ENCODE measurements at places on chromosomes 16 and 17.

DNA sequence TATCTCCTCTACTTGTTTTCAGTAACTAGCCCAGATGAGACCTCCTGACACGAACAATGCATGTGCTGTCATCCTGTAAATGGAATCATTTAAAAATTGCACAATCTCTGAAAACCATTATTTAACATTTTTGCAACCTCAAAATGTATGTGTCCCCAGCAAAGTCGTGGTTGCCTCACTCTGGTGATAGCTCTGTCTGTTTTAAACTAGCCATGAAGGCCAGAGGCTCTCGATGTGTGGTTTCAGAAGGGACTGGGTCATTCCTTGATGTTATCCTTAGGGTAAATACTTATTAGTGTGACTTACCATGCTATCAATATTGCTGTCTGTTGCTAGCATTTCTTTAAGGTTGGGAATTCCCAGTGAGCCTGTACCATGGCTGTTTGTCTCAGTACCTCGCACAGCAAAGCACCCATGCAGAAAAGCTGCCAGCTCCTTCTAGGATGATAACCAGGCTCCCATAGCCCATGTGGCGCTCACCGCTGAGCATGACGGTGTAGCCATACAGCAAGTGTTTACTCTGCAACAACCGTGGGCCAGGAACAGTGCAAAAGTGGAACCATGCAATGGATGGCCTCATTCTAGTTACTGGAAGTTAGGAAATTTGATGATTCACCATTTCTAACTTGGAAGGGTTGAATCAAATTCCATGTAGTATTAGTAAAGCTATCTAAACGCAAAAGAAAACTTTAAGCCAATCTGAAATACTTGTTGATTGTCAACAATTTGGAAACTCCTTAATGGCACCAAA, 2.9 kb upstream of the PGS1 start:
- no peak for DNase-seq

GRCh38 chr17:75563063-75563758, 24.4 kb upstream of the MYO15B start:
- DNase-seq: no peak

- no peak for DNase-seq
These were observed 10.7 kb downstream of the RGS11 start for GRCh38 chr16:265002-265529.

DNA sequence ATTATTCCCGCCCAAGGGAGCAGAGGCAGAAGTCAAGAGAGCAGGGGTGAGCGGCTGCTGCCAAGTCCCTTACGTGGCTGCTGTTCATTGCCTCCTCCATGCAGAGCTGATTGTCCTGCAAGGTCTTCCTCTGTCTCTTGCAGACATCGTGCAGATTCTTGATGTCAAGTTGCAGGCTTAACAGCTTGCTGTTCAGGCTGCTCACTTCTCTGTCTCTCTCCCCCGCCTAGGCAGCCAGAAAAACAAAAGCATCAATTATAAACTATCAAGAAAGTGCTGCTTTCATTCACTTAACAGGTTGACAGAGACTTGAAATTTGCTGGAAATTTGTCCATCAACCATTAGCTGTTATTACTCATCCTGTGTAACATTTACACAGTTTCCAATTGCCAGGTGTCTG, 7.3 kb downstream of the PMFBP1 start:
- no peak for DNase-seq

DNA sequence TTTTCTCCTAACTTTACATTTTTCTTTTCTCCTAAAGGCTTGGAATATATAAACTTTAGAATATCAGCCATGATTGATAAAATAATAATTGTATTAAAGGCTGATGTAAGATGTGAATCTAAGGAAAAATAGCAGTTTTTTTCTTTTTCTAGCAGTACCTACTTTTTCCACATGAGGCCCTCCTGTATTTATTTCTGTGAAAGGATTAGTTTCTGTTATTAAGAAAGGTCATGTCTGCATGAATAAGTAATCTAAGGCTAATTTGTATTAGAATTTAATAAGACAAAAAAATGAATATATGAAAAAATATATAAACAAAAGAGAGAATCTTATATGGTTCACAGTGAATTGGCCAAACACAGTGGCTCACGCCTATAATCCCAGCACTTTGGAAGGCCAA, 85.3 kb downstream of the STXBP4 start:
- DNase-seq: no peak

- DNase-seq: no peak
These were observed 1.6 kb upstream of the TLCD2 start for GRCh38 chr17:1711804-1712203.

DNA sequence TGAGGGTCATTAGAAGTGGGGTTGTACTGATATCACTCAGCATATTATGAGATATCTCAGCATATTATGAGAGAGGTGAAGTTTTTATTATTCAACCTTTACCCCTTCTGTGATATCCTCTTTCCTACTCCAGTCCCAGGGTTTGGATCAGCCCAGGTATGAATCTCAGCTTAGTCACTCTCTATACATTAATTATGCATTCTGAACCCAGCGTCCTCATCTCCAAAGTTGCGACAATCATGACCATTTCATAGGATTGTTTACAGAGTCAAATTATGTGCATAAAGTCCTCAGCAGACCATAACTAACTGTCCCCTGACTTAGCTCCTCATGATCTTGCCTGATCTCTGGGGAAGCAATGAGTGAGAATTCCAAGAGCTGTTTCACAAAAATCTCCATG, 20.5 kb upstream of the BLMH start:
- no peak for DNase-seq
